ENCODE measurements at places on chromosomes 3 and 15. TPM values are rescaled to one million over a fixed set of nuclear protein-coding genes. Genes with fewer than 3 reads are reported as not detected.
A peak's percentile ranks its signal among the peaks of the same experiment; 100 is the strongest.

DNA sequence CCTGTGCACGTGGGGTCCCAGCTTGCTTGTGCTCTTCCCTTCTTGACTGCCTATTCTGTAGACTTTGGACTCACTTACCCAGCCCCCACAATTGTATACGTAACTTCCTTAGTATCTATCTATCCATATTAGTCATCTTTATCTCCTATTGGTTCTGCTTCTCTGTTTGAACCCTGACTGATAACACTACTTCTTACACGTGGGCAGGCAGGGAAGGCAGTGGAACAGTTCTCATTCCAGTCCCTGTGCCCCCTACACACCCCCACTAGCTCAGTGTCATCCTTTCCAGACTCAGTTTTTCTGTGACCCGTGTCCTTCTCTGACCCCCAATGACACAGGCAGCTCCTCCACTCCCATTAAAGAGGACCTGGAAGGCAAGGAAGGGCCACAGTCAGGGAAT lies 74.2 kb upstream of the FBN1 start:
- no peak for DNase-seq

GRCh38 chr3:132088291-132088690 lies 53.5 kb upstream of the CPNE4 start:
- DNase-seq = no peak

GRCh38 chr15:70047386-70048197 lies 50.1 kb downstream of the TLE3 start:
- peak; percentile 26 for DNase-seq

DNA sequence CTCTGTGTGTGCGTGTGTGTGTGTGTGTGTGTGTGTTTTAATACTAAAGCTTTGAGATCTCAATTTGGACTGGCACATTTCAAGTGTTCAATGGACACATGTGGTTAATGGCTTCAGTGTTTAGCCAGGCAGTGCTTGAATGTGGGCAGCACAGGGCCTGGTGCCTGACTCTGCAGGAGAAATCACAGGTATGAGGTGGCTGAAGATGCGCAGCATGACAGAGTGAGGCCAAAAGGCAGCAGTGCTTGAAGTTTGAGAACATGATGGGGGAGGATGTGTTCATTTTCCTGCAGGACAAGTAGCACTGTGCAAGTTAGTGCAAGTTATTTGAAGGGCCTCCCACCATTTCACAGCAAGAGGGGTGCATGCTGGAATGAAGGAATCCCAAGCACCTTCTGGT lies 620.5 kb upstream of the TBL1XR1 start:
- no peak for DNase-seq

GRCh38 chr3:124592658-124593441 lies 137.4 kb upstream of the UMPS start:
- no peak for DNase-seq

DNA sequence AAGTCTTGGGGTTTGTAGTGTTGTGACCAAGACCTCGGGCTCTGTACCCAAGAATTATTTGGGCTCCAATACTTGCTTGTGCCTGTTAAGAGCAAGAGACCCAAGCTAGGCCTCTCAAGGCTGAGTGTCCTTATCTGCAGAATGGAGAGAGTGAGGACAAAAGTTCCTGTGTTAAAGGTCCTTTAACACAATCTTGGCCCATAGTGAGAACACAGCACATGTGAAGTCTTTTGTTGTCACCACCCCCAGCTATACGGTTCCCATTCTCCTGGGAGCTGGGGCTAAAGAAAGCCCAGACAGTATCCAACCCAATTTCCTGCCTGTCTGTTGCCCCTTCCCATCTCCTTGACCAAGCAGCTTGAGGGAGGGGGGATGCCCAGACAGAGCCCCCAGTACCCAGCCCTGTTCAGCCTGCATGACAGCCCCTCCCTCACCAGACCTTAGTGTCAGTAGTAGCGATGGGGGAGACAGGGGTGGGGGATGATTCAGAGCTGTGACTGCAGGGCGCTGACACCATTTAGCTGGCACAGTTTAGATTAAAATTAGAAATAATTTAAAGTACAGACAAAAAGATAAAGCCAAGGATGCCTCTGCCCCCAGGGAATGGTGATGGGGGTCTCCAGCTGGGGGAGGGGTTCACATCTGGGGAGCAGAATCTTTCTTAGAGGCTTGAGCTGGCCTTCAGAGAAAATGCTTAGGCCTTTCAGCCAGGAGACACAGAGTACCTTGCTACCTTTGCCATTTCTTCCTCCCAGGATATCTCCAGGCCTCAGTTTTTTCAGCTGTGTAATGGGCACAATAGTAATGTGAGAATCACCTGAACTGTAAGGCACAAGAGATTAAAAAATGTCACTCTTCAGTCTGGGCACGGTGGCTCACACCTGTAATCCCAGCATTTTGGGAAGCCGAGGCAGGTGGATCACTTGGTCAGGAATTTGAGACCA lies 2.7 kb downstream of the PRKCD start:
- no peak for DNase-seq

- no peak for DNase-seq
These were observed 620.2 kb downstream of the ZBBX start for GRCh38 chr3:166759736-166760513.

GRCh38 chr15:85623315-85624049 lies 171.2 kb downstream of the KLHL25 start:
- peak; percentile 57 for DNase-seq

GRCh38 chr3:161644891-161645635 lies 148.5 kb downstream of the OTOL1 start:
- no peak for DNase-seq

GRCh38 chr3:112382543-112383160 lies 49.7 kb downstream of the CD200 start:
- peak; percentile 31 for DNase-seq

DNA sequence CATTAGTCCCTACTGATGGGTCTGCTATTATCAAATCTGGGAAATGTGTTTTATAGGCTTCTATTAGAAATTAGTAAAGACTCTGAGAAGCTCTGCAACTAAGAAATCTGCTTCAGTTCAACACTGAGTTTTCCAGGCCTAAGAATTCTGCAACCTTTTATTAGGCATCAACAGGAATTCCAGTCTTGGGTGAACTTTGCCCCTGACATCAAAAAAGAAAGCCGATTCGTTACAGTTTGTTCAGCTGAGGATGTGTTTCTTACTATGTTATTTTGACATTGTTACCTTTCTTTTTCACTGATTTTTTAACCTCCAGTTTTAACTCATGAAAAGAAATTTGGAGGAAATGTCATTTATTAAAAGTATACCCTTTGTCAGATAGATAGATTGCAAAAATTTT lies 131.5 kb upstream of the KCNH8 start:
- DNase-seq = no peak

GRCh38 chr3:10309736-10310135 lies 11.2 kb downstream of the SEC13 start:
- DNase-seq = no peak

DNA sequence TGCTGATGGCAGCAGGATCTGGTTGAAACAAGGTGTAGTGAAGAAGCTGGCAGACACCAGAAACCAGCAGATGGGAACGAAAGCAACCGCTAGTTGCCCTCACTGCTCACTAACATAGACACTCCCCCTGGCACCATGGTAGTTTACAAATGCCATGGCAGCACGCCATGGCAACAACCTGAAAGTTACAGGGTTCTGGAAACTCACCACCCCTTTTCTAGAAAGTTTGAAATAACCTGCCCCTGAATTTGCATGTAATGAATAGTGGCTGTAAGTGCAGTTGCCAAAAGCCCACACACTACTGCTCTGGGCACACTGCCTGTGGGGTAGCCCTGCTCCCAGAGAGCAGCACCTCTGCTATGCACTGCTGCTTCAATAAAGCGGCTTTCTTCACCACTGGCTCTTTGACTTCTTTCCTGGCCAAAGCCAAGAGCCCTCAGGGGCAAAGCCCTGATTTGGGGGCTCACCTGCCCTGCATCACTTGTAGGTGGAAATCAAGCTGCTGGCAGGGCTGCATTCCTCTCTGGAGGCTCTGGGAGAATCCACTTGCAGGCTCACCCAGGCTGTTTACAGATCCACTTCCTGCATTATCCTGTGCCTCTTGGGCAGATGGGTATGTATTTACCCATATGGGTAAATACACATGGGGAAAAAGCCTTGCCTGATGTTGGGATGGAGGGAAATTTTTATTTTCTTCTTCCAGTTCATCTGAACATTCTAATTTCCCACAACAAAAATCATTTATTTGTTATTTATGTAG lies 2.0 kb upstream of the GP9 start:
- DNase-seq = no peak

GRCh38 chr3:11535243-11535960 lies 108.3 kb downstream of the VGLL4 start:
- DNase-seq = no peak

DNA sequence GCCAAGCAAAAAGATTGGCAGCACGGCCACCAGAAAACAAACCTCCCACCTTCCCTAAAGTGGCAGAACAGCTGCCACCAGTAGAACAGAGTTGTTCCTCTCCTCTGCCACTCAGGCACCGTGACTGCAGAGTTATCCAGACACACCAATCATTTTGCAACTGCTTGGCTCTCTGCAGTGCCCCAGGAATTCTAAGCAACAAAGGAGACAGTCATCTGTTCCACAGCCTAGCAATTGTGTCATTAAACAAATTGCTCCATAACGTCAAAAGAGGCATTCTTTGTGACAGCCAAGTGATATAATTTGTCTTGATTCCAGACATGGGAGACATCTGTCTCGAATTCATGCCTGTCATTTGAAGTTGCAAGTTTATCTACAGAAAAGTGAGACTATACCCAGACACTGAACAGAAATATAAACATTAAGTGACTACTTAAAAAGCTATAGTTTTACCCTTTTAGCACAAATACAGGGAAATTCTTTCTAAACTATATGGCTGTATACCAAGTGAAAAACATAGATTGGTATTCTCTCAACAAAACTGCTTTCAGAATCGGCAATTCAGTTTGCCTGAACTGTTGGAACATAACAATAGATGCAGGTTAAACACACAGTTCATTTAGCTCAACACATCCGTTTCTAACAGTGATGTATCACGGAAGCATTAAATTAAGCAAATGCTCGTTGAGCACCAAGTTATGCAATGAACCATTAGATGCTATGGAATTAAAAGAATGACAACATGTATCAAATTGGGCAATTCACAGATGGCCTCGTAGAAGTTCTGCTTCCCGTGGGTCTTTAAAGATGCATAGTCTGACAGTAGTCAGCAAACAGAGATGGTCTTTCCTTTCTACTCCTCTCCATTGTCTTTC lies 281.3 kb downstream of the FGF12 start:
- peak; percentile 38 for DNase-seq

- DNase-seq = no peak
These were observed 55.7 kb downstream of the CACNA1D start for GRCh38 chr3:53550005-53550620.

DNA sequence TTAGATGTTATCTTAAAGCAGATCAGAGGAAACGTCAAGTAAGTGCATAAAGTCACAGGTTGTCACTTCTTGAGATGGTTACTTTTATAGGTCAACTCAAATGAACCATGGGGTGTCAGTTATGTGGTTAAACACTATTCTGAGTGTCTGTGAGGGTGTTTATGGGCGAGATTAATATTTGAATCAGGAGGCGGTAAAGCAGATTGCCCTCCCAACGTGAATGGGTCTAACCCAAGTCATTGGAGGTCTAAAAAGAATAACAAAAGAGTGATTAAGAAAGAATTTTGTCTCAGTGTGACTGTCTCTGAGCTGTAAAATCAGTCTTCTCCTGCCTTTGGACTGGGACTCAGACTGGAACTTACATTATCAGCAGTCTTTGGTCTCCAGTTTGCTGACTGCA lies 977.5 kb downstream of the NAALADL2 start:
- no peak for DNase-seq

DNA sequence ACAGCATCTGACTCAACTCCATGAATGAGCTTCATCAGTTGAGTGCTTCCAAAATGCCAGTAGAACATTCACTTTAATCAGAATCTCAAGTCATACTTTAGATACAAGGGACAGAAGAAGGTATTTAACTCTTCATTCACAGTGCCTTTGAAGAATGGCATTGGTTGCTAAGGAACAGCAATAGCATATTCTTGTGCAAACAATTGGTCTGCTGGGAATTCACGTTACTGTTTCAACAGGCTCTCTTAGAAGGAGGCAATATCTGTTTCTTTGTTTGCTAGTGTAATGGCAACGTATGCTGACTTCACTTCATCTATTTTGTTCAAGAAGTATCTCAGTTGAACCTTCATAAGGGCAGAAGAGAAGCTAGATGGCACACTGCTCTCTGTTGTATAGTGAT lies 113.9 kb downstream of the TMEM108 start:
- no peak for DNase-seq

- no peak for DNase-seq
These were observed 22.3 kb upstream of the CDCP1 start for GRCh38 chr3:45168451-45168850.

DNA sequence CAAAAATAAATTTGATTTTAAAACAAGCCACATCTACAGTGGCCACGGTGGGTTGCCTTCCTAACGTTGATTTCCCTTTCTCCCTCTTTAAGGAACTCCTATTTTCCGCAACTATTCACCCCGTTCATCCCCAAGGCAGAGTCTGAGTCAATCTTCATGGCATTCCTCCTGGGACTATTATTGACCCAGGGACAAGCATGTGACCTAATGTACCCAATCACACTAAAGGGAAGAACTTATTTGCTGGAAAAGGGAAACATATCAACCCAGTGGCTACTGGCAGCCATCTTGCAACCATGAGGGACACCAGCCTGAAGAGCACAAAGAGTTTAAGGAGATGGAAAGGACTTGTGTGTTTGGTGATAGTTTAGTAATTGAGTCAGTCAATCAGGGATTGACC lies 55.4 kb upstream of the ARHGEF3 start:
- no peak for DNase-seq

DNA sequence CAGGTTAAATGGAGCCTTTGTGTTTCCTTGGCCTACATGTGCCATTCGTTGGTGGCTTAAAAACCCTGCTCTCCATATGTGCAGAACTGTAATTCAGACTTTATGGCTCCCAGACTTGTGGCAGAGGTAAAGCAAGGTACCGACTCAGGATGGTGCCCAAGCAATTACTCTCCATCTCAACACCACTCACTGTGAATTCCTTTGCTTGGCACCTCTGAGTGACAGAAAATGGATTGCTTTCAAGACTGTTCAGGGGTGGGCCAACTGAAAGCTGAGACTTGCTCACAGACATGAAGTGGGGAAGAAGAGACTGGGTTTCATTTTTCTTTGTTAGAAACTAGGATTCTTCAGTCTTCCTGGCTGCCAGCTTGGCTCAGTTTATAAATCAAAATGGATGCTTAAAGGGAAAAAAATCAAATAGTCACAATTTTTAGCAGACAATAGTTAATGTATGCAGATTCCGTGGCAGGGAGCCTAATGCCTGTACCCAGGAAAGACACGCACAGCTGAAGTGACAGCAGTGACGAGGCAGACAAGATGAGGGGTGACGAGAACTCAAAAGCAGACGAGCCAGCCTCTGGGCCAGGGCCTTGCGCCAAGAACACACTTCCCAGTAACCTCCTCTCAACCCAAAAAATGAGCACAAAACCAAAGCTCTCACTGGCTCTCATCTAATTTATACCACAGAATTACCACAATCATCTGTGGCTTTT lies 207.9 kb upstream of the SLC2A2 start:
- DNase-seq = no peak

The RASL12 gene
- total RNA-seq = 0.36 TPM

The ROPN1B gene
- total RNA-seq = not detected

The ARL6 gene
- total RNA-seq = 7.1 TPM

The AGBL1 gene
- not detected for total RNA-seq

The RPUSD3 gene
- total RNA-seq = 35.4 TPM

The TRIM71 gene
- 17.2 TPM for total RNA-seq

The ZNF860 gene
- total RNA-seq = 3.7 TPM

The CD96 gene
- 1.0 TPM for total RNA-seq

The STRA6 gene
- total RNA-seq = 13.7 TPM

The CD200R1 gene
- 0.67 TPM for total RNA-seq

The CERS3 gene
- total RNA-seq = not detected

The PAK6 gene
- 1.1 TPM for total RNA-seq

The PDIA5 gene
- total RNA-seq = 77.5 TPM

Measured in astrocyte (in vitro differentiated cells and primary cell).